Activated T-cell treated with anti-CD3 and anti-CD28 coated beads, Interleukin-2, amount 50 U/mL, for 4 hours (primary cell): ENCODE measurements at places on chromosomes 11 and 22. TPM values are rescaled to one million over a fixed set of nuclear protein-coding genes. Genes with fewer than 3 reads are reported as not detected.

The GP1BB gene
- 0.37 TPM for total RNA-seq

The FAM227A gene
- 0.46 TPM for total RNA-seq

The GSTT2B gene
- total RNA-seq, result not detected

The ADAMTS15 gene
- not detected for total RNA-seq

The LRRC32 gene
- total RNA-seq, result 4.6 TPM
